Cortex of kidney (tissue), 1 donor: ENCODE measurements at places on chromosomes 3 and 15.

- DNase-seq: no peak
These were observed 39.3 kb downstream of the NKIRAS1 start for GRCh38 chr3:23877329-23877980.

GRCh38 chr3:40477666-40478065 lies 744 bp downstream of the ZNF619 start:
- no peak for DNase-seq

DNA sequence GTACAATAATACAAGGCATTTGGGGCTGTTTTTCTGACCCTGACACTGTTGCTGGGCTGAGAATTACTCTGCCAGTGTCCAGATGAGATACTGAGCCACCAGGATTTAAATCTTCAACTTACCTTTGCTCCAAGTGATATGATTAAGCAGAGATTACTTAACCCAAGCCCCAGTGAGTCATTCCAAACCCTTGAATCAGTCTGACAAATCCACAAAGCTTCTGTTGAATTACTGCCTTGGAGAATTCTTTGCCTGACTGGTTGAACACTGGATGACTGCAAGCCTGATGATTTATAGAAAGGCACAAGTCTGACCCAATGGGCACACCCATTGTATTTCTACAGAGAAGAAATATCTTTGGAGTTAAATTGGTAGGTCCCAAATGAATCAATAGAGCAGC lies 88.2 kb upstream of the TSC22D2 start:
- no peak for DNase-seq

- no peak for DNase-seq
These were observed 61.5 kb upstream of the DCBLD2 start for GRCh38 chr3:98962951-98963350.

- no peak for DNase-seq
These were observed 63.4 kb downstream of the CBLB start for GRCh38 chr3:105805404-105805803.

- DNase-seq: no peak
These were observed 56.9 kb upstream of the P2RY1 start for GRCh38 chr3:152778022-152778421.

DNA sequence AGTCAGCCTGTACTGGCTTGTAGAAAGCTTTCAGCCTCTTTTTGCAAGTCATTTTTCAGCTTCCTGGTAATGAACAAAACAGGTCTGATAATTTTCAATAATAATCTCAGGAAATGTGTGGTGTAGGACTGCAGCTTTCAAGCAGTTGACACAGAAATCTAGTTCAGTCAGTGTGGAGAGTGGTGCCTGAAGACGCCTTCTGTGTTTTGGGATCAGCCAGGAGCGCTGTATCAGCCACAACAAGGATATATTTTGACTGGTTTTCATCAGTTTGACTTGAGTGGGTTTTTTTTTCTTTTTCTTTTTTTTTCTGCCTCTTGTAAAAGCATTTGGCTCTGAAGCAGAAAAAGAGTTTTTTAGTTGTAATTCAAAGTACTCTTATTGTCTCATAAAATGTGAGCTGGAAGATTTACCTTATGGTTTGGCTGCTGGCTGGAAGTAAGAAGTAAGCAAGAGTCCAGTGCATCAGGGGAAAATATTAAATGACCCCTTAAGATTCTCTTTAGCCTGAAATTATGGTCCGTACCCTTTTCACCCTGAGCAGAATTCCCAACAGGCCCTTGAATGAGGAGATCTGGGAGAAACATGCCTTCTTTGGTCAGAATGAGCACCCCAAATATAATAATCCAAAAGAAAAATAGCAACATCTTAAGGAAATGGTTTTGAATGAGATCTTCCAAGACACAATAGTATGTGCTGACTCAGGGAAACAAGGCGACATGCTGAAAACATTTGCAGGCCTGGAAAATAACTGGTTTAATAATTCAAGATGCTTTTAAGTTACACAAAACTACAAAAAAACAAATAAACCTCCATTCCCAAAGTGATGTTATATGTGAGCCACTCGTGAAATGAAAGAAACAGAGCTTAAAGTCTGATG lies 332.7 kb upstream of the ADAMTS9 start:
- DNase-seq: no peak

DNA sequence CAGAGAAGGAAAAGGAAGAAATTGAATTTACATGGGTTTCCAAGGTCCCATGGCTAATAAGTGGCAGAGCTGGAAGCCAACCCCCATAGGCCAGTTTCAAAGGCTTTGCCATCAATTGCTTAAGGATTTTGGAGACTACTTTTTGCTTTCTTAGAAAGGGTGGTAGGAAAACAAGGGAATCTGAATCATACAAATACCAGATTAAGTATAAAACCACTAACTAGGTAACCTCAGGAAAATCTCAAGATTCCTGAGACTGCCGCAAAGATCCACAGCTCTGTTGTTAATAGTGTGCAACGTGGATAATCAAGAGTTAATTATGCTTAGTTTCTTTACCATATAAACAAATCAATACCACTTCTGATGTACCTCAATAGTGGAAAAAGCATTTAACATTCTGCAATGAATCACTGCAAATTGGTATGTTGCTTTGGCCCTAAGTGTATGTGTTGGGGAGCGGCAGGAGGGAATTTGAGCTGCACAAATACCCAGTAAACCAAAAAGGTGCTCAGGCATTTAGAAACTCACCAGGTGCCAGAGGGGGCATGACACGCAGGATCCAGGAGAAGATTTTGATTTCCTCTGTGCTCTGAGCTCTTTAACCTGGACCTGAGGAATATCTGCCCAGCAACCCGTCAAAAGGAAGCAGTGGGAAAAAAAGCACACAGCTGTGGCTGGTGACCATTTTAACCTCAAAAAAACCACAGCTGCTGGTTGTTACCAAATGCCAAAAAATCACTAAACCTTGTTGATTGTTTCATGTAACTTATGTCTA lies 22.0 kb downstream of the AADAC start:
- no peak for DNase-seq

DNA sequence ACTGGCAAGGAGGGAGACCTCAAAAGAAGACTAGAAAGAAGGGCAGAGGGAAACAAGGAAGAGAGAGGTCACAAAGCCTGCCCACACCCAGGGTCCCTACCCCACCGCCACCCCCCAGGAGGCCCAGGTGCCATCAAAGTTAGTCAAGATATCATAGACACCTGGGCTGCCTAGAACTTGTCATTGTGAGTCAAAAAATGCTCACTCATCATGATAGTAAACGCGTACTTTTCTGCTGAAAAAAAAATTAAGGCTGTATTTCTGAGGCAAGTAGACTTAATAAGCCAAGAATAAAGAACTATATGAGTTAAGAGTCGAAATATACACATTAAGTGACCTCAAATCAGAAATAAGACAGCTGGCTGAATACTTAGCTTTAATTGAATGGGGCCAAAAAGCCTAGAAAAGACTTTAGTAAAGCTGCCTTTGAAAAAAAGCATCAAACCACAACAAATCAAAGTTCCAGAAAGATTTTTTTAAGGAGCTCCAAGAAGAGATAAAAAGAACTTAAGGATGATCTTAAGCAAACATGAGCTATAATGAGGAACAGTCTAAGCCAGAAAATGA lies 415.5 kb upstream of the PPP2R3A start:
- no peak for DNase-seq

GRCh38 chr3:151592287-151592686 lies 131.4 kb upstream of the IGSF10 start:
- DNase-seq: no peak

- no peak for DNase-seq
These were observed 574.4 kb upstream of the SUCLG2 start for GRCh38 chr3:68228856-68229255.

GRCh38 chr3:165191491-165191890 lies 4.7 kb downstream of the SLITRK3 start:
- no peak for DNase-seq

DNA sequence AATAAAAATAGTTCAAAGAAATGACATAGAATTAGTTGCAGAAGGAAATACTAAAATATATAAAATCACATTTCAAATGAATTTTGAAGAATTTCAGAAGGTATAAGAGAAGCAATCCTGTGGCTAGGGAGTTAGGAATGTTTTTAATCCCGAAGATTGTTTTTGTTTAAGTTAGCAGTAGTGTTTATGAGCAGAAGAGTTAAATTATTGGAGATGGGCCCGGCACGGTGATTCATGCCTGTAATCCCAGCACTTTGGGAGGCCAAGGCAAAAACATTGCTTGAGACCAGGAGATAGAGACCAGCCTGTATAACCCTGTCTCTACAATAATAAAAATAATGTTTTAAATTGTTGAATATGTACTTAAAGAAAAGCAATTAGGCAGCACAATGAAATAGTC lies 432.5 kb downstream of the MFSD1 start:
- no peak for DNase-seq

DNA sequence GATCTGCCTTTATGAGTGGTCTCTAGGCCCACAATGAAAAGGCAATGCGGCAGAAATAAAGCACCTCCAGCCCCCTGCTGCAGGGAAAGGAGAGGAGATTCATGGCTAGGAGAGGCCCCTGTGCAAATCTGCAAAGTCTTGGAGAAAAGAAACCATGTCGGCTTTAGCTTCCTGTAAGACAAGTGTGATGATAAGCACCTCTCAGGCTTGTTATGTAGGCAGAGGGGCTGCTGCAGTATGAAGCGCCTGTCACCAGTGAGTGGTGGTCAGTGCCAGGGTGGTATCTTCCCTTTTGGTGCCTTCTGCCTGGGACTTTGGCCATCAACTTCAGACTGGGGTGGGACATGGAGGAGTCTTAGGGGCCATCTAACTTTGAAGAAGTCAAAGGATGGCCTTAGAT lies 59.2 kb upstream of the ARHGEF3 start:
- DNase-seq: no peak

DNA sequence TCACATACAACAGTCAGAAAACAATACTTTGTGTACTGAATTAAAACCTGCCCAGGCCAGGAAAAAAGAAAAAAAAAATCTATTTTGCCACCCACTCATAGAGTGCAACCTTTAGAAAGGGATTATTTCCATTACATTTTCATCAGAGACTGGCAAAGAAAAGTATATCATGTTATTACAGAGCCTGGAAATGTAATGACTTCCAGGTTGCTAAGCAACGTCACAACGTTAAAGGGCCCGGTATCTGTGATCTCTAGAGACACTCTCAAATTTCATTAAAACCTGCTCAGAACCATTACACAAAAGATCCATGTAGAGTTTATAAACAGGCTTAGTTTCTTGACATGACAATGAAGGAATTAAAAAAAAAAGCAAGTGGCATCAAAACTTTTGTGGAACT lies 170.5 kb downstream of the CTNNB1 start:
- DNase-seq: no peak

DNA sequence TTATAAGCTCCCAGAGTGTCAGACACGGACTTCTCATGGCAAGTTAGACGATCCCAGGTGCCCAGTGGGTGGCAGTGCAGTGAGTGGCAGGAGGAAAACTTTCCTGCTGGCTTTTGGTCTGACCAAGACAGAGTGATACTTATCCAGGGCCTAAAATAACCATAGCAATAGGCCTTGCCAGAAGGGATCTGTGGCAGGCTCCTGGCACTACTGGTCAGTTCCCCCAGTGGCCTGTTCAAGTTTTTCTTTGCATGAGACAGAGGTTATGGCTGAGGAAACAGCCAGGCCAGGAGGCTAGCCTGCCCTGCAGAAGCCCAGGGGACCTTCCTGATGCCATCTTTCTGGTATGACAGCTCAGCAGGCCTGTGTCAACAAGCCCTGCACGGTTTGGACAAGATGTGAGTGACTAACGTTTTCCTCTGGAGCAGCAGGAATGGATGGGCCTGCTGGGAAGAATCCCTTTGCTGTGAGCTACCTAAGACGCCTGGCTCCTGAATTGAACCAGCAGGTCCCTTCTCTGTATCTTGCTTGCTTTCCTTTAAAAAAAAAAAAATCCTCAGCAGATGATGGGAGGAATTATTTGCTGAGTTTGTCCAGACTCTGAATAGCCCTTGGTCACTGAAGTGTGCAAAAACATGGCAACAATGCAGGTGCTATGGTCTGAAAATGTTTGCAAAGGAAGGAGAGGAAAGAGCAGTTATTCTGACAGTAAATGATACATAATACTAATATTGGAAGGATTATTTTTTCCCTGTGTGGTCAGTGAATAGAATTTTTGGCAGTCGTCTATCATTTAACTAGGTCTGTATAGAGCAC lies 18.0 kb downstream of the SCG5 start:
- DNase-seq: no peak

DNA sequence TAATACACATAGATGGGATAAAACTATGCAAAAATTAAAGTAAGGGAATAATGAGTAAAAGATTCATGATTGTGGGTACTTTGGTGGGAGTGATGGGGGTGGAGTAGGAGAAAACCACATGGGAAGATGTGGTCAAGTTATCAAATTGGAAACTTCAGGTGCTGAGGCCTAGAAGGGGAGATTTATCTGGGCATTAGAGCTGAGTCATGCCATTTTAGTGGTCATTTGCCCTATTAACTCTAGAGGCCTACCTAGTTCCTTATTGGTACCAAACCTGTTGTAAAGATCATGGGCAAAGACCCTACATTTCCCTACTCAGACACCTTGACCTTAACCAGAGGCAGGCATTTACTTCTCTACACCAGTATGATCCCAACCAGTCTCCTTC lies 125.9 kb upstream of the BCL6 start:
- DNase-seq: no peak

DNA sequence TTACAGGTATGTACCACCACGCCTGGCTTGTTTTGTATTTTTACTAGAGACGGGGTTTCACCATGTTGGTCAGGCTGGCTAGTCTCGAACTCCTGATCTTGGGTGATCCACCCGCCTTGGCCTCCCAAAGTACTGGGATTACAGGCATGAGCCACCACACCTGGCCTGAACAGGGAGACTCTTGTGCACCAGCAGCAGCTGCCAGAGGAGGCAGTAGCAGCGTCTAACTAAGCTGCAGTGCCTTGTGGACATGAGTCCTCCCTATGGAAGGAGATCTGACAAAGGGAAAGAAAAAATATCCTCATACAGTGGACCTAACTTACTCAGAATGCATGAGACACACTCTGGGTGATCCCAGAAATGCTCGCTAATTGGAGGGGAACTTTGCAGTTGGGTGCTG lies 36.8 kb upstream of the NEO1 start:
- DNase-seq: no peak

DNA sequence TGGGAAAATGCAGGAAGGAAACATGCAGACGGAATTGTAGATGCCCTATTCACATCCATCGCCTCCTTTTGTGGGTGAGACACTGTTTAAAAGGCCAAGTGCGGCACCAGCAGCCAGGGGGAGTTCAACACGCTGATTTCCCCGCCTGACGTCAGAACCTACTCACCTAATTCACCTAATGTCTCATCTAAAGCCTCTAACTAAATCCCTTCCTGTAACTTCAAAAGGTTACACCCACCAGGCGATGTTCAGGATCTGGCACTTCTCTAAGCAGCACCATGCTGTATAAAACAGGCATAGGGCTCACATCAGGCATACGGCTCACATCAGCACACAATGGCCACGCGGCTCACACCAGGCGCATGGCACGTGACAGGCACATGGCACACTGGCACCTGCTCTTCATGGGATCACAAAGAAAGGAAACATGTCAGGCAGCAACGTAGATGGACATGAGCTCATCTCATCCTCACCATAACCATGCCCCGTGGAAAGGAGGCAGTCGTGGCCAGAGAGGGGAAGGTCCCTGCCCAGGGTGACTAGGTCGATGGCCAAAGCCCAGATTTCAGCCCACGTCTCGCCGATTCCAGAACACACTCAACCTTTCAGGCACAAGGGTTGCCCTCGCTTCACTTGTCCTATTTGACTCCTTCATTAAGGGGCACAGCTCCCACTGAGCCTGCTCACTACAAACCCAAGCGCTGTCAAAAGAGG lies 21.7 kb downstream of the XXYLT1 start:
- no peak for DNase-seq

GRCh38 chr15:96320703-96321638 lies 9.5 kb upstream of the NR2F2 start:
- DNase-seq: no peak

GRCh38 chr3:126107957-126108675 lies 24.2 kb upstream of the SLC41A3 start:
- no peak for DNase-seq

GRCh38 chr3:173008978-173009377 lies 132.1 kb downstream of the SPATA16 start:
- no peak for DNase-seq
